ENCODE measurements at places on chromosomes 1 and 21.
A peak's percentile ranks its signal among the peaks of the same experiment; 100 is the strongest.

- DNase-seq = no peak
Measured at GRCh38 chr1:203308923-203309331, 3.6 kb downstream of the BTG2 start.

- DNase-seq = no peak
Measured at GRCh38 chr1:30366911-30367310, 356.5 kb downstream of the MATN1 start.

DNA sequence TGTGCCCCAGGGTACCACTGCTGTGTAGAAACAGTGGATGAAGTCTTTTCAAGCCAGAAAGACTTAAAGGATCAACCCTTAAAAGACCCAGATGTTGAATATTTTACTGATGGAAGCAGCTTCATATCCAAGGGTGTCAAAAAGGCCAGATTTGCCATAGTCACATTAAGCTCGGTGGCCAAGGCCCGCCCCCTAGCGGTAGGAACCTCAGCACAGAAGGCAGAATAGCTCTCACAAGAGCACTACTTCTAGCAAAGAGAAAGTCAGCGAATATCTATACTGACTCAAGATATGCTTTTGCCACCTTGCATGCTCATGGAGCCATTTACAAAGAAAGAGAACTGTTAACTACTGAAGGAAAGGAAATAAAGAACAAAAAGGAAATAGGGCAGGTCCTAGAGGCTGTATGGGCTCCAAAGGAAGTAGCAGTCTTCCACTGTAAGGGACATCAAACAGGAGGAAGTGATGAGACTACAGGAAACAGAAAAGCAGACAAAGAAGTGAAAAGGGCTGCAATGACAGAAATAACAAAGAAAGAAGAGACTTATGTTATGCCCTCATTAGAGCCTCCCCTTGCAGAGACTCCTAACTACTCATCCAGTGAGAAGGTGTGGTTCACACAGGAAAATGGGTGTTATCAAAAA lies 90.5 kb downstream of the LIPI start:
- peak; percentile 50 for DNase-seq

- no peak for DNase-seq
Measured at GRCh38 chr1:228393268-228393701, 13.3 kb downstream of the TRIM11 start.

DNA sequence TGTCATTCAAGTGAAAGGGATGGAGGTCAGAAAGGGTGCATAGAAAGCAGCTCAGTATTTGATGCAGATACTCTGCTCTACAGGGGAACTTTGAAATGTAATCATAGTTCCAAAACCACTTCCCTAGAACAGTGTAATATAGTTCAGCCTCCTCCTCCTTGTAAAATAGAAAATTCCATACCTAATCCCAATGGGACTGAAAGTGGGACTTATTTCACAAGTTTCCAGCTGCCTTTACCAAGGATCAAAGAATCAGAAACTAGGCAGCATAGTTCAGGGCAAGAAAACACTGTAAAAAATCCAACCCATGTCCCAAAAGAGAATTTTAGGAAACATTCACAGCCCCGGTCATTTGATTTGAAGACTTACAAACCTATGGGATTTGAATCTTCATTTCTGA lies 8.1 kb upstream of the TMCO2 start:
- no peak for DNase-seq

DNA sequence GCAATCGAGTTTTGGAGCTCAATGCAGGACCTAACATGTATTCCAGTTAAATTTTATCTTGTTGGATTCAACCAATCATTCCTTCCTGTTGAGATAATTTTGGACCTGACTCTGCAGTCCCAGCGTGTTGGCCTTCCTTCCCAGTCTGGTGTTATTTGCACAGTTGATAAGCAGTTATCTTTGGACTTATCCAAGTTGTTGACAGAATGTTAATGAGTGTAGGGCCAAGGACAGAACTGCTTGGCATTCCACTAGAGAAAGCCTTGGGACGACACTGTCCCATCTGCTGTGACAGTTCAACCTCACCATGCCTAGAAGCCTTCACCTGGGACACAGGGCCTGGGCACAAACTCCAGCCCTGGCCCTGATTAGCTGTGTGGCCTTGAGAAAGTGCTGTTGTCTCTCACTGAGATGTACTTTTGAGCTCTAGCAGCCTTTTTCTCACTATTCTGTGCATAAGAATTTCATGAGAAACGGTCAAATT lies 104.1 kb upstream of the SLC25A33 start:
- no peak for DNase-seq

DNA sequence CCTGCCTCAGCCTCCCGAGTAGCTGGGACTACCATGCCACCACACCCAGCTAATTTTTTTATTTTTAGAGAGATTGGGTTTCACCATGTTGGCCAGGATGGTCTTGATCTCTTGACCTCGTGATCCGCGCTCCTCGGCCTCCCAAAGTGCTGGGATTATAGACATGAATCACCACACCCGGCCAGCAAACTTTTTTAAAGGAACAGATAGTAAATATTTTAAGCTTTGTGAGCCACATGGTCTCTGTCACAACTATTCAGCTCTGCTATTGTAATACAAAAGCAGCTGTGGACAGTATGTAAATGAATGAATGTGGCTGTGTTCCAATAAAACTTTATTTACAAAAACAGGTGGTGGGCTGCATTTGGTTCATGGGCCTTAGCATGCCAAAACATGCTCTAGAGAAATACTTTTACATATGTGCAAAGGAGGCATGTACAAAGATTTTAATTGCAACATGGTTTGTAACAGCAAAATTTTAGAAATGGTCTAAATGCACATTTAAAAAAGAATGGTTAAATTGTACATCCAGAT lies 47.0 kb downstream of the CDCP2 start:
- DNase-seq = no peak

DNA sequence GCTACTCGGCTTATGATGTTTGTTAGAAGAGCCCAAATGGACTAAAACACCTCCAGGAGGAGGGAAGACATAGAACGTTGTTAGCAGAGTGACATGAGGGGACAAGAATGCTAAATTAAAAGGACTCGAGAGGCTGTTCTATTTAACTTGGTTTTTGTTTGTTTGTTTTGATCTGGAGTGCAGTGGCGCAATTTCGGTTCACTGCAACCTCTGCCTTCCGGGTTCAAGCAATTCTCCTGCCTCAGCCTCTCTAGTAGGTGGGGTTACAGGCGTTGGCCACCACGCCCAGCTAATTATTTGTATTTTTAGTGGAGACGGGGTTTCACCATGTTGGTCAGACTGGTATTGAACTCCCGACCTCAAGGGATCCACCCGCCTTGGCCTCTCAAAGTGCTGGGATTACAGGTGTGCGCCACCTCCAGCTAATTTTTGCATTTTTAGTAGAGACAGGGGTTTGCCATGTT lies 5.1 kb upstream of the HNRNPU start:
- DNase-seq = no peak

DNA sequence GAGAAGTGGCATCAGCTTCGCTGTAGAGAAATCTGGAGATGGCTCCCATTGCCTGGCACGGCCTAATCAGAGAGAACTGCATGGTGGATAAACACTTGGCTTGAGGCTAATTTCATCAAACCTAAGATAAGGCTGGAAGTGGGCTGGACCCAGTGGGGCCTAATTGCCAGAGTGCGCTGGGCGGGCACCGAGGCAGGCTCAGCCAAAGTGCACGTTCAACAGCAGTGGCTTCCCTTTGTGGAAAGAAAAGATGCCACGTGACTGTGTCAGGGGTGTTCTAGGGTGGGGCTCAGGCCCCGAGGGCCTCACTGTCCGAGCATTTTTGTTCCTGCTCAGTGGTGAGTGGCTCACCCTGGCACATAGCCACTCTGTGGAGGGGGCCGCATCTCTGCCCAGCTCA lies 5.8 kb downstream of the PLCH2 start:
- no peak for DNase-seq

- DNase-seq = no peak
Measured at GRCh38 chr1:33371334-33371733, 50.4 kb upstream of the A3GALT2 start.

DNA sequence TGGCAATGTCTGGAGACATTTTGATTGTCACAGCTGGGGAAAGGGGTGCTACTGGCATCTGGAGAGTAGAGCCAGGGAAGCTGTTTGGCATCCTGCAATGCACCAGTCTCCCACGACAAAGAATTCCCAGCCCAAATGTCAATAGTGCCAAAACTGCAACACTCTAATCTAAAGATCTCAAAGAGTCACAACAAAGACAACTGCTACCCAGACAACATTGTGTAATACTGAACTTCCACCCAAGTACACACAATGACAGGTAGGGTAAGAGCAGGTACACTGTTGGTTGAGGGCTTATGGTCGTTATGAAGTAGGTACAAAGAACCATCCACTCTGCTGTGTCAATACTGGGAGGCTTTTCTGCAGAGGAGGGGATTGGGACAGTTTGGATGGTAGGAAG lies 8.2 kb upstream of the TMEM51 start:
- no peak for DNase-seq

GRCh38 chr1:246785494-246786111 lies 61.4 kb downstream of the SCCPDH start:
- no peak for DNase-seq

DNA sequence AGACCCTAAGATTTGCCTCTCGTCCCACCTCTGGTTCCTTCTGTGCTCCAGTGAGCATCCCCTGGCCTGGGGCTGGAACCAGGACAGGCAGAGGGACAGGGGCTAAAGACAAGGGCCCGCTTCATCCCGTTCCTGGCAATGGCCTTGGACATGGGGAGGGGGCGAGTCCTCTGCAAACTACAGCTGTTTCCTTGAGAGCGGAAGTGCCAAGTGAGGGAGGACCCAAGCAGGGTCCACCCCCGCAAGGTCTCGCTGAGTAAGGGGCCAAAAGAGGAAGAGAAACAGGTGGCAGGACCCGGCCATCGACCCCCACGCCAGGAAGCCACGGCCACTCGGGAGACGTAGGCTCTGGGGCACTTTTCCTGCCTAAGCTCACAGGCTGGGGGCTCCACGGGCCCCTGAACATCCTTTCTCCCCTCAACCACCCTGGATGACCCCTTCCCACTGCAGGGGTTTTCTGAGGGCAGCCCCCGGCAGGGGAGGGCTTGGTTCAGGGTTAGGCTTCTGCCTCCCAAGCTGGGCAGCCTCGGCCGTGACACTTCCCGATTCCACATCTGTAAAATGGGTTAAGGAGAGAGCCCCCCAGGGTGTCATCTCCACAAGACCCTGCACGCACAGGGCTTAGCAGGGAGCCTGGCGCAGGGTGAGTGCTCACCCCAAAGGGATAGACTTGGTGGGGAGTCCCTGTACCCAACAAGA lies 17.9 kb upstream of the PLEKHG5 start:
- no peak for DNase-seq

DNA sequence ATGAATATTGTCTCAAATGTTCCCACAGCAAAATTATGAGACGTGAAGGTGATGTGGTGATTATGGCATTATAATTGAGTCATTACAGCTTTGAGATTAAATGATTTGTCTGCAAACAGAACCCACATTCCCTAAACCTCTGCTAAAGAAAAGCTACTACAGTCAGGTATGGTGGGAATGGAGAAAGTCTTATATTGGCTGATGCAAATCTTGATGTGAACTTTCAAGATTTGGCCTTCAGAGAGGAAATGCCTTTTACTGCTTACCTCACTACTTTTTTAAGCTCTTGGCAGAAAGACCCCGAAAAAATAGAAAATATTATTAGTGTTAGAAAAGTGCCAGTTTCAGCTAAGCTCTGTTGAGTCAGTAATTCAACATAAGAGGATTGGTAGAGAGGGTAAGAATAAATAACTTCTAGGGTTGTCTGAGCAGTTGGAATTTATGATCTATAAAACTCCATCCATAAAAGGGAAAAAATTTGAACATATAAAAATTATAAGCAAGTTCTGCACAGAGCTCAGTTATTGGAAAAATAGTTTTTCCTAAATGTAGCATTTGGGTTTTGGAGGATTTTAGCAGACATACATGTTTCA lies 47.8 kb upstream of the RGS5 start:
- DNase-seq = no peak

- DNase-seq = no peak
Measured at GRCh38 chr1:64896551-64896950, 69.8 kb downstream of the JAK1 start.

DNA sequence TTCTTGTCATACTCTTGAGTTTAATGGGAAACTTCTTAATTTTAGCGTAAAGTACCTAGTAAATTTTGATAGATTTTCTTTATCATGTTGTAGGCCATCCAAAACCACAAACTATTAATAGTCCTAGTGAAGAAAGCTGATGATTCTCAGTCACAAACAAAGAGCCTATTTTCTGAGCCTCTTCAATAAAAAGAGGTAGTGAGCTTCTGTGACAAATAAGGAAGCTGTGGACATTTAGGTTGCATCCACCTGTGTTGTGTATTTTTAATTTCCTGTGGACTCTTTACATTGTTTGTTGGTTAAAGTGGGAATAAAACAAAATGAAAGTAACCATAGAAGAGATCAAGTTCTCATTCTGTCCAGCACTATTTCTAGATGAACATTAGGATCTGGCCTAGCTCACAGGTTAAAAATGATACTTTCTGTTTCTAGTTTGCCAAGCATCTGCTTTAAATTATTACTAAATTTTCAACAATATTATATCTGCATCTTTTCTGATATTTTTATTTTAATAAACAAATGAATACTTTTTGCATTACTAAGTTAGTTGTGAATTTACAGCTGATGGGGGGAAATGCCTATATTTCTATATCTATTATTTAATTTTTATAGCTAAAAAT lies 702.2 kb upstream of the ADGRL4 start:
- DNase-seq = no peak

GRCh38 chr1:193486671-193487229 lies 300.3 kb upstream of the B3GALT2 start:
- no peak for DNase-seq

DNA sequence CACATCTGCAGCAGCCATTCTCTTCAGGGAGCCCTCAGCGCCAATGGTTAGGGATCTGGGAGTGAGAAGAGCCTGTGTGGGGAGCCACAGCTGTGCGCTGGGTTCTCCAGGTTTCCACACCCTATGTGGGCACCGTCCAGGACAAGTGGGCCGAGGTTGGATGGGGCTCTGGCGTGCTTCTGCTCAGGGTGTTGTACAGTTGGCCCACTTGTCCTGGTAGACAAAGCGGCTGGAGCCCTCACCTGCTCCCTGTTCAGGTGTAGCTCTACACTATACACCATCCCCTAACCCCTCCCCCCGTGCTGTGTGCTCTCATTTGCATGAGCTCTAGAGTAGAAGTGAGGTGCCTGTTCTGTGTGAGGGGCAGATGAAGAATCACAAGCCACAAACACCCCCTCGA lies 12.2 kb downstream of the SH3BP5L start:
- DNase-seq = no peak

All from stimulated activated naive CD8-positive, alpha-beta T cell treated with anti-CD3 and anti-CD28 coated beads, Interleukin-15, Interleukin-2, amounts not matched to agents 100 U/mL and 50 U/mL, for 24 hours (primary cell).